Neural progenitor cell (in vitro differentiated cells): ENCODE measurements at places on chromosomes 11 and 22.
A peak's percentile ranks its signal among the peaks of the same experiment; 100 is the strongest.

DNA sequence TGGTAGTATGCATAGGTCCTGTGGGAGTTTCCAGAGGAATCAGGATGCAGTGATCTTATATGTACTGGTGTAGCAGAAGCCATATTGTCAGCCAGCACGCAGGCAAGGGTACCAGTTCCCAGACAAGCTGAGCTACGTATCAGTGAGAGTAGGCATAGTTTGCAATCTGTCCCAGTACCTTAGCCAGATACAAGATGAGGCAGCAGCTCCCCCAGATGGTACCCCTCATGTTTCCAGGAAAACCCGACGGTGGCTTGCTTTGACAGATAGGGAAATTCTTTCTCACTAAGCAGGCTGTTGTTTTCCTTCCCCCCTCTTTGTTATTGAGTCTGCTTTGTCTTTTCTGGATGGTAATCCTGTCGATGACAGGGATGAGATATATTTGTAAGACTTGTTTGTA is 109.7 kb upstream of the RRM1 start:
- DNase-seq = peak; percentile 76

DNA sequence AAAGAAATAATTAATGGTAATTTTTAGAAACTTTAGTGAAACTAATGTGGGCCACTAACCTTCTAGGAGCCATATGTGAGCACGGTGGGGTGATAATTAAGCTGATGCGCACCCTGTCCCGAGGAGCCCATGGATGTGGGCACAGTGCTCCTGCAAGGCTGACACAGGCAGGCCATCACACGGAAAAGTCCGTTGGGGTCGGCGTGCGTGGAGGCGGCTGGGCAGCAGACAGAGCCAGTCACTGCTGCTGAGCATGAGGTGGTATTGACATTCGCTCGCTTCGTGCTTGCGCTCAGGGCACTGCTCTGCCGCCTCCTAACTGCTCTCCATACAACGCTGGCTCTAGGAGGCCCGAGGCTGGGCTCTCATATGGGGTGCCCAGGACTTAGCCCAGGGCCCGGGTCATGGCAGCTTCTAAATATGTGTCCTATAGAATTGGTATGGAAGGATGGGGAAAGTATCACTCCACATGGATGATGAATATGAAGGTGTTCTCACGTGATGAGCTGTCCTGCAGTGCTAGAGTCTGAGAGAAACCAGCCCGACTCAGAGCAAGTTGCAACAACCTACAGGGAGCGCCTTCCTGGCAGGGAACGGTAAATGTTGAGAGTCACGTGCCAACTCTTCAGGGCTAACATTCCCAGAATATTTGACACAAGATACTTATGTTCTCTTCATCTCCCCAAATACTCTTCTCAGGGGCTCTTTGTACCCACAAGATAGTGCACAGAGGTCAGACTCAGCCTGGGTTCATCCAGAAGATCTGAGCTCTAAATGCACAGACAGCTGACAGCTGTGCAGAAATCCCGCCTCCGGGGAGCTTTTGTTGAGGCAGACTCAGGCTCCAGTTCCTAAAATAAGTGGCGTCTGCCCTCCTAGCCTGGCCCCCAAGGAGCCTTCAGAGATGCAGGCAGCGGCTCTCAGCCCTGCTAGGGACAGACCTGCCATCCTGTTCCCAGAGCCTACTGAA is 50.6 kb upstream of the ARFGAP3 start:
- peak; percentile 27 for DNase-seq

DNA sequence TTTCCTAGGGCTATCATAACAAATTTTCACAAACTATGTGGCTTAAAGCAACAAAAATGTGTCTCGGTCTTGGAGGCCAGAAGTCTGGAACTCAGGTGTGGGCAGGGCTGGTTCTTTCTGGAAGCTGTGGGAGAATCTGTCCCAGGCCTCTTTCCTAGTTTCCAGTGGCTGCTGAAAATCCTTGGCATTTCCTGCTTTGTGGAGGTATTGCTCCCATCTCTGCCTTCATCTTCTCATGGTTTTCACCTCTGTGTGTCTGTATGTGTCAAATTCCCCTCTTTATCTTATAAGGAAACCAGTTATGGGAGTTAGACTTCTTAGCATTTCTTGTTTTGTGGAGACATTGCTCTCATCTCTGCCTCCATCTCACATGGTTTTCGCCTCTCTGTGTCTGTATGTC is 130.4 kb upstream of the PLET1 start:
- DNase-seq = no peak

DNA sequence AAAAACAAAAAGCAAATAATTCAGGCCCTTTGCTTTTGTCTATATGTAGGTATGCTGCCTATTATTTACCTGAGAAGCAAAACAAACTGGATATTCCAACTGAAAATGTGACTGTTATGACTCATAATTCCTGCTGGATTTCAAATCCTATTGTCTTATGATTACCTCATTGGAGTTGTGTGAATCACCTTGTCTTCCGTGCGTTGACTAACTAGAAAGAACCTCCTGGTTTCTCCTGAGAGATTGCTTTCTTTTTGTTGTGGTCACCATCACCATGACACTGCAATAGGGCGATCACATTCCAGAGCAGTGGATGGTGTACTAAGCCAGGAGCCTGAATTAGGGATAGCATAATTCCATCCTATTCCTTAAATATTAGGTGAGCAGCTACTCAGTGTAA is 23.0 kb upstream of the EXPH5 start:
- no peak for DNase-seq

- no peak for DNase-seq
Observed at GRCh38 chr11:65793144-65793581, 6.3 kb downstream of the OVOL1 start.

- no peak for DNase-seq
Observed at GRCh38 chr11:104060820-104061219, 24.4 kb downstream of the DDI1 start.

DNA sequence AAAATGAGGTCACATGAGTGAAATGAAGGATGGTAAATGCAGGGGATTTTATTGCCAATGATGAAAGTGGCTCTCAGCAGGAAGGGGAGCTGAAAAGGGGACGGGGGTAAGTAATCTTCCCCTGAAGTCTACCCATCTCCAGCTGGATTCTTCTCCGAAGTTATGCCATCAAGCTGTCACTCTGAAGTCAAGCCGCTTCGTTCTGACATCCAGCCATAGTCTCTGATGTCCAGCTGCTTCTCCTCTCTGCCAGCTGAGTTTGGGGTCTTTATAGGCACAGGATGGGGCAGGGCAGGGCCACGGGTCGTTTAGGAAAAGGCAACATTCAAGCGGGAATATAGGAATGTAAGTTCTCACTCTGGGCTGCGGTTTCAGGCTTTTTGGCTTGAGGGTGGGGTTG is 181.9 kb upstream of the ANO3 start:
- no peak for DNase-seq
